Activated CD4-positive, alpha-beta T cell treated with anti-CD3 and anti-CD28 coated beads for 36 hours (primary cell): ENCODE measurements at places on chromosomes 3 and 15. TPM values are rescaled to one million over a fixed set of nuclear protein-coding genes. Genes with fewer than 3 reads are reported as not detected.

- DNase-seq, result no peak
Measured at GRCh38 chr3:141753399-141753798, 9.8 kb upstream of the GRK7 start.

SLC6A11 gene
- not detected for total RNA-seq

DNA sequence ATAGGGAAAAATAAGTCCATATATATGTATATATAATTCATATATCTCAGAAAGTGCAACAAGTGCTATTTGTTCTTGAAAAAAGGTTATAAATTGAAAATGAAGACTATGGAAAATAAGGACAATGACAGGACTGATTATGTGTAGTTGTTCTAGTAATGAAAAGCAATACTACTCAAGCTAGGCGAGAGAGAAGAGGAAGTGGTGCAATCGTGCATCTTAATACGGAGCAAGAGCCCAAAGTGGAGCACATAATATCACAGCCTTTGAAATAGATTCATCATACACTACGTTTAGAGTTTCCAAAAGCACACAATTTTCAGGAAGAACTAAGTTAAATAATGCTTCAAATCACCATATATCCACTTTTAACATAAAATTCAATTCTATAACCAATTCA lies 87.9 kb downstream of the ULK4 start:
- no peak for DNase-seq

- DNase-seq, result no peak
Measured at GRCh38 chr3:133953297-133953696, 57.6 kb upstream of the RAB6B start.

DNA sequence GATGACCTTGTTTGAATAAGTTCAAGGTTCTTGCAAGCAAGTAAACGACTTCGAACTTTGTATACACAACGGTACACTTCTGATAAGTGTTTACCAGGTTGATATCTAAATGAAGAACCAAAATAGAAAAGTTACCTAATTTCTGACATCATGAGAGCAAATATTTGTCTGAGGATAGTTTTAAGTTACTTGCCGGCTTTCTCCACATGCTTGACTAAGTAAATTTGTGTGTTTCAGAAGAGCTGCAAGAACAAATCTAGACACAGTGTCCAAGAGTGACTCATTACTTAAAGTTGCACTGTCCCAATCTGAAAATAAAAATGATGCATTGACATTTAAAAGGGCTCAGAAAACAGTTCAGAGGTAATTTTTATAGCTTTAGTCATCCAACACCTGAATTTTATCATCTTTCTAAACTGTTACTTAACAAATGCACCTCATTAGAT lies 115.1 kb downstream of the HERC1 start:
- no peak for DNase-seq

GRCh38 chr3:195107593-195107992 lies 163.4 kb downstream of the XXYLT1 start:
- DNase-seq, result no peak

GRCh38 chr15:23646165-23647000 lies 1.3 kb downstream of the MAGEL2 start:
- DNase-seq, result no peak
